ENCODE measurements at places on chromosomes 12 and 14.

- DNase-seq, result no peak
These were observed 784.1 kb upstream of the TBX3 start for GRCh38 chr12:115468087-115468510.

DNA sequence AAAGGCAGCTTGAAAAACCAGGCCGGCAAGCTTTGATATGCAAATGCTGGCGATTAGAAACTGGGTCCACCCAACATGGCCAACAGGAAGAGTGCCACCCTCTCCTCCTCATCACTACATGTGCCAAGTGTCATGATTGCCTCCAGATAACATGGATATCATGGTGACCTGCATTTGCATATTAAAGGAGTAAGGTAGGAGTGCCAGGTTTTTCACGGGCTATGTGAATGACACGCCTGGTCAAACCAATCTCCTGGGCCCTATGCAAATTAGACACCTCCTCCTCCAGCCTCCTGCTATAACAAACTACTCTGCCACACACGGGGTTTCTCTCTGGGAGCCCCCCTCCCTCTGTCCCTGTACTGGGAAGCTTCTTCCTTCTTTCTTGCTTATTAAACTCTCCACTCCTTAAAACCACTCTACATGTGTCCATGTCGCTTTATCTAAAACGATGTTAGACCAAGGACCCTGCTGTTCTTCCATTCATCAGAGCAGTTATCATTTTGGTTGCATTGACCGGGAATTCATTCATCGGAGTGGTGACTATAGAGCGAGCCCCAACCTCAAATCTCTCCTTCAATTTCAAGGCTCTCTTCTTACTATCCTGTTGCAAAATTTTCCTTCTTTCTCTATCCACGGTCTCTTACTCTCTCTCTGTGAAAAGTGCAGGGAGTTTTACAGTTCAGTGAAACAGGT lies 27.5 kb downstream of the APOBEC1 start:
- DNase-seq, result no peak

DNA sequence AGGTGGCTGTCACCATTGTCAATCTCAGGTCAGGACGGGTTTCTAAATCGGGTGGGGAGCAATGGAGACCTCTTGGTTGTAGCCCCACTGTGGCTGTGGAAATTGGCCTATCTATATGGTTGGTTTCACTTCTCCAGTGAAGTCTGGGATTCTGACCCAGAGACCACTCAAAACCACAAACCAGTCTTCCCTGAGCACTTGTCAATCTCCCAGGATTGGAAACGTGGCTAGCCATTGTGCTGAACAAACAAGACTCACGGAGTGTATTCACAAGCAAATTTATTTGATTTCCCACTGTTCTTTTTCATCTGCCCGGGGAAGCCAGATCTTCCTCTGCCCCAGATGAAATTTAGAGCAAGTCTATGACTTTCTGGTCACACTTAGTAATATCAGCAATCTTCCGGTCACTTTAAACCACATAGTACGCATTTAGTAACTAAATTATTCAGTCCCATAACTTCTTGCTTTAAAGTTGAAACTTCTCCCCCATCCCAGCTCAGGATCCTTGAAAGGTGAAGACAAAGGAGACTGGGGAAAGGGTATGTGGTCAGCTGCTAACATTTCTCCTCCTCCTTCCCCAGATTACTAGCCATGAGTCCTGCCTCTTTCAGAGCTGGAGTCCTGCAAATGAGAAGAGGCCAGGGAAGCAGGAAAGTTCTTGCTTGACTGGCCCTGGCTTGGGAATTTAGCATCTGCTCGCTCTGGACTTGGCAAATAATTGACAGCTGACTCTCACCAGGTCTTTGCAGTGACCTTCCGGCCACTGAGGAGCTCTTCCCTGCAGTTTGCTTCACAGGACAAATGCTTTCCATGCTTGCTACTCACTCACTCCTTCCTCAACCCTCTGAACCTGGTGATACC lies 123.2 kb upstream of the MAX start:
- DNase-seq, result no peak

- DNase-seq, result no peak
These were observed 5.2 kb downstream of the ARHGAP9 start for GRCh38 chr12:57474430-57474829.

- DNase-seq, result no peak
These were observed 430.5 kb upstream of the SOX5 start for GRCh38 chr12:24379861-24380521.

DNA sequence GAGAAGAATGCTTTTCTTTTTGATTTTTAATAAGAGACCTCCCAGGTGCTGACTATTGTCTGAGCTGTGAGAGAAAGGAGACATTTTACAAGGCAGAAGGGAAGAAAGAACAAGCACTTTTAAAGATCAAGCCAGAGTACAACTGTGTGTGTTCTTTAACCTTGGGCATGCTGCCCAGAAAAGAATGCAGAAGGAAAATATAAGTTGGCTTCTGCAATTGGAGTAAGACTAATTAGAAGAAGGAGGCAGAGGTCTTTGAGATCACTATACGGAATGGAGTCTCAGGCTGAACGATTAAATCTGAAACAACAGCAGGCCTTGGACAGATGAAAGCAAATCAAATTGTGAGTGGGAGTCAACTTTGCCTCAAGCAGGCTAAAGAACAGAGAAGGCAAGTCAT lies 230.5 kb downstream of the ATP23 start:
- DNase-seq, result no peak

Data from lower leg skin (tissue), 4 donors.